ENCODE measurements at places on chromosomes 2 and 18.

DNA sequence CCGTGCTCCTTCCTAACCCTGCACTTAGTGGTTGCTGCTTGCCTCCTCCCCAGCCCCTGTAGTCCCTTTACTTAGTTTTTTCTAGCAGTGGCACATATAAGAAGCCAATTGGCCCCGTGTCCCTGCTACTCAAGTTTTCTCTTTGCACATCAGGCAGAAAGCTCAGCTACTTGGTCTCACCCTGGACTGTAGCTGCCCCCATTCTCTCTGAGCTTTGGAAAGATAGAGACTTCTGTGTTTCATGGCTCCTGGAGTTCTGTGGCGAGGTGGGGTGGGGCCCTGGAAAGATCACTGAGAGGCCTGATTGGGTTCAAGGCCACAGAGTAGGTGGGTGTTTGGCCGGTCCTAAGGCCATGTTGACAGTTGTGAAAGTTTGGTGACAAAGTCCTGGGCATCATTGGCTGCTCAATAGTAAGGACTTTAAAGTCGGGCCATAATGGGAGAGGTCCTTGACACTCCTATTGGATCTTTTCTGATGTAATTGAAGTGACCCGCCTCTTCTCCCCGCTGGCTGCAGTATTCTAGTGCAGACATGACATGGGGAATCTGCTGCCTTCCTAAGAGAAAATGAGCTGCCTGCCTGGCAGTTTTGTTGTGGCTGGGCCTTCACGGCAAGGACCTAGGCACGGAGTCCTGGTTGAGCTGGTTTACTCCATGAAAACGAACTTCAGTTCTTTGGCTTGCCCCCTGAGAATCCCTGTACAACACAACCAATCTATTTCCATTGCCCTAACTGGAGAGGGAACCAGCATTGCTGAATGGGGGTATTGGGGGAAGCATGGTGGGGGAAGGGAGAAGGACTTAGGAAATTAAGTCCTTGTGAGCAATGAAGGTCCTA lies 26.2 kb upstream of the CYP27A1 start:
- DNase-seq: no peak

- no peak for DNase-seq
Observed at GRCh38 chr2:2653231-2653630, 322.2 kb upstream of the MYT1L start.

DNA sequence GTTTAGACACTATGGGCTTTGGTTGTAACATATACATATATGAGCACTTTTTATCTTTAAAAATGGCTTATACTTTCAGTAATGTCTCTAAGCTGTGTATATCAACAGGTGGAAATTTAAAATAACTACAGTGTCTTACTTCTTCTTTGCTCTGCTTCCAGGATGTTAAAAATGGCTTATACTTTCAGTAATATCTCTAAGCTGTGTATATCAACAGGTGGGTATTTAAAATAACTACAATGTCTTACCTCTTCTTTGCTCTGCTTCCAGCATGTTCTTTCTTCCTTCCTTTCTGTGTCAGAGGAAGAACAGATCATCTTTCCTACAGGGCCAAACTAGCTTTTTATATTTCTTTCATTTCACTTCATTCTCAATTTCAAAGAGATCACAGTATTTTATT lies 689.6 kb downstream of the EPHA4 start:
- DNase-seq: no peak

GRCh38 chr2:60549238-60549927 lies 4.1 kb downstream of the BCL11A start:
- peak; percentile 66 for DNase-seq

- no peak for DNase-seq
Observed at GRCh38 chr2:24881623-24882022, 38.4 kb downstream of the ADCY3 start.
